NCI-H2171 (cell line): ENCODE measurements at places on chromosomes 13 and 19.

DNA sequence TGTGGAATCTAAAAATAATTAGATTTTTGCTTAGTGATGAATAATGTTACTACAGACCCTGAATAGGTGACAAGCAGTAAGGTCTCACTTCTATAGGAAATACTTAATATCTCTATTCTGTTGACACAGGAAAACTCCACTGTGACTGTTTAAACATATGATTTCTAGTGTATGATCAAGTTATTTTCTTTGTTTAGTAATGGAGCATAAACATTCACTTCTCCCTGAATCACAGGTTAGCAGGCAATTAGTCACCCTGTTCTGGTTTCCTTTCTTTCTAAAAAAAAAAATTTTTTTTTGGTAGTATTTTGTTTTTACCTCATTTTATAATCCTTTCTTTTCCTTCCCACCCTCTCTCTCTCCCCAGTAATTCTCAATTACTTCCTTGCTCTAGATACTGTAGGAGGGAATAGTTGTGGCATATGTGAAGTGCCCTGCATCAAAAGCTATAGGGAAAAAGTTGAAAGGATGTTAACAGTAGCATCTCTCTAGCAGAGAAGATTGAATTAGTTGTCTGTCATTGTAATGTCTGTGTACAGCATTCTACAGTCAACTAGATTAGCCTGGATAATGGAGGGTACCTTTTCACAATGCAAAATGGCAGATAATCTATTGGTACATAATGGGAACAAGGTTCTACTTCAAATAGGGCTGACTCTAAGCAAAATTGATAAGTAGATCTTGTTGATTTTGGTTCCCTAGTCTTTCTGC lies 3.5 kb downstream of the HS6ST3 start:
- DNase-seq: no peak

DNA sequence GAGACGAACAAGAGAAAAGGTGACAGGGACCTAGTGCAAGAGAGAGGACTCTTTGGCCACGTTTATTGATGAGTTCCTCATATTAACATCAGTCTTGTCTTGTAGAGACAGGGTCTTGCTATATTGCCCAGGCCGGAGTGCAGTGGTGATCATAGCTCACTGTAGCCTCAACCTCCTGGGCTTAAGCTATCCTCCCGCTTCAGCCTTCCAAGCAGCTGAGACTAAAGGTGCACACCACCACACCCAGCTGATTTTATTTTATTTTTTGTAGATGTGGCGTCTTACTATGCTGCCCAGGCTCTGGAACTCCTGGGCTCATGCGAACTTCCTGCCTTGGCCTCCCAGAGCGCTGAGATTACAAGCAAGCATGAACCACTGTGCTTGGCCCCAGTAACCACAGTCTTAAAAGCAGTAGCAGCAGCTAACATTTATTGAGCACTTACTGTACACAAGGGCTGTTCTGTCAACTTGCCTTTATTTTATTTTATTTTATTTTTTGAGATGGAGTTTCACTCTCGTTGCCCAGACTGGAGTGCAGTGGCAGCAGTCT lies 1.1 kb upstream of the SH2D3A start:
- DNase-seq: no peak

- no peak for DNase-seq
Observed at GRCh38 chr19:29956855-29957254, 14.8 kb downstream of the URI1 start.

- DNase-seq: no peak
Observed at GRCh38 chr13:40670307-40670706, 3.9 kb upstream of the FOXO1 start.

DNA sequence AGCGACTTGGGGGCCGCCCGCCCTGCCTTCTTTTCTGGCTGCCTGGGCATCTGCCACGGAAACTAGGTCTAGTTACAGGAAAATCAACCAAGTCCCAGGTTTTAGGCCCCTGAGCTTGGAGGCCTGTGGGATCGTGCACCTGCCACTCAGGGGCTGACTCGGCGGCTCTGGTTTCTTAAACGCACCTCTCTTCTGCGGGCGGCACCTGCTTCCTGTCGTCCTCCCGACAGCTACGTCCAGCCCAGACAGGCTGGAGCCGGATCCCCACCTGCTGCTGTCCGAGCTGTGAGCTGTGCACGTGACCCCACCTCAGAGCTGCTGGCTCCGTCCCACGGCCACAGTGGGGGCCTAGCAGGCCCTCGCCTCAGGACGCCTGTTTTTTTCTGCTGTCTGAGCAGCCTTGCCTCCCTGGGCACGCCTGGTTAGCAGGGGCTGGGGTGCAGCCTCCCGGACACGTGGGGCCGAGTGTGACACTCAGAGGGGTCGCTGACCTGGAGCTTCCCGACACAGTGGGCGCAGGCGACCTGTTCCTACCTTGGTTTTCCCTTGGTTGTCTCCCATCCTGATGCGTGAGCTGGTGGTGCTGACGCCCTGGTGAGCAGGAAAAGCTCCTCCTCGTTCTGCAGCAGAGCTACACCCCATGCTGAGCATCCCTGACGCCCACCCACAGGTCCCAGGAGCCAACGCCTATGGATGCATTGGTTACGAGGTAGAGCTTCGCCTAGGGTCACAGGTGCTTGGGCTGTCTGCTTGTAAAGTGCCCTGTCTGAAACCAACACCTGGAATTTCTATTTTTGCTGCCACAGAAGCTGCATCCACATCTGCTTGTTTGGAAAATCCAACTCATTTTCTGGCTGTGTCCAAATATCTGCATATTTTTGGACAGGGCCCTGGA lies 17.5 kb downstream of the TMEM255B start:
- DNase-seq: no peak

DNA sequence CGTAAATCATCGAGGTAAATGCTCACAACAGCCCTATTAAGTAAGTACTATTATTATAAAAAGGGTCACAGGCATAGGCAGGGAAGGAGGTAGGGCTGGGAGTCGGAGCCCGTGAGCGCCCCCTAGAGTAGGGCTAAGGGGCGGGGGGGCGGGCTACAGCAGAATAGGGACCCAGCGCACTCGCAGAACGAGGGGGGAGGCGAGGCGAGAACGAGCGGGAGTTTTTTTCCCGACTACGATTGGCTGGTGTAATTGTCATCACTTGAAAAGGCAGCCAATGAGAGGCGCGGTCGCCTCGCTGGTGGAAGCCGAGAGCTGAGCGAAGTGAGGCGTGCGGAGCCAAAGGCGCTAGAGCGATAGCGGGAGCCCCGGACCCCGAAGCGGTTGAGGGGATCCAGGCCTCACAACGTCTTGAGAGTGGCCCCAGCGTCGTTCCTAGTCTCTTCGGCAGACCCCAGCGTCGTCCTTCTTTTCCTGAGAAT lies 24.2 kb downstream of the KEAP1 start:
- peak; percentile 83 for DNase-seq

GRCh38 chr13:104086210-104086609 lies 1020.0 kb upstream of the SLC10A2 start:
- DNase-seq: no peak

DNA sequence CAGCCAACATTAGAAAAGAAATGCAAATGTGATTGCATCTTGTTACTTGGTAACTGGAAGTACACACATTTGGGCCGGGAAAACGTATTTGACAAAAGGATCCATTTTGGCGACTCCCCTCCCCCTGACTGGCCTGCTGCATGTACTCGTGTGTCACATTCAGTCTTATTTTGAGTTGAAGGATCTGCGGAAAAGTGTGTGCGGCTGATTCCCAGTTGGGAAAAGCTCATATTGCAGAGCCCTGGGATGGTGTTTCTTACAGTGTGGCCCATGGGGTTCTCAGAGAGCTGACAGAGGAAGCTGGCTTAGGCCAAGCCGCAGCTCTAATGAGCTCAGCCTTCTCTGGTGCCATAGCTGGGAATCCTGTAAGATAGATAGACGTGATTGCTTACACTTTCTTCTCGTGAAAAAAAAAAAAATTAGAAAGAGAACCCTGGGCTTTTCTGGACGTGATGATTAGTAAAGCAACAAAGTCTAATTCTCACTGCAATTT lies 170.3 kb upstream of the ARGLU1 start:
- no peak for DNase-seq

DNA sequence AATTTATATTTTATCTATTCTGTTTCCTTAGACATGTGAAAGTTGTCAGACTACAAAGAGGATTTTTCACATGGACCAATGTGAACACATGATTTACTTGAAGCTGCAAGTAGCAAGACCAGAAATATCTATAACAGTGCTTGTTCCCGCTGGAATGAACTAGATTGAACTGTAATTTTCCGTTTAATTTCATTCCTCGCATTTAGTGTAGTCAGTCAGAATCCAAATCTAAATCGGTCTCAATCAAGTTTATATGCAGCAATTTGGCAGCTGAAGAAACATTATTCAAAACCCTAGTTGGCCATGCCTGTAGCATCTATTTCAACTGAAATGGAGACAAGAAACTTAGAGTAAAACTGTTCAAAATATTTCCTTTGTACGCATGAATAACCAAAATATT lies 570.7 kb upstream of the SLITRK5 start:
- no peak for DNase-seq

DNA sequence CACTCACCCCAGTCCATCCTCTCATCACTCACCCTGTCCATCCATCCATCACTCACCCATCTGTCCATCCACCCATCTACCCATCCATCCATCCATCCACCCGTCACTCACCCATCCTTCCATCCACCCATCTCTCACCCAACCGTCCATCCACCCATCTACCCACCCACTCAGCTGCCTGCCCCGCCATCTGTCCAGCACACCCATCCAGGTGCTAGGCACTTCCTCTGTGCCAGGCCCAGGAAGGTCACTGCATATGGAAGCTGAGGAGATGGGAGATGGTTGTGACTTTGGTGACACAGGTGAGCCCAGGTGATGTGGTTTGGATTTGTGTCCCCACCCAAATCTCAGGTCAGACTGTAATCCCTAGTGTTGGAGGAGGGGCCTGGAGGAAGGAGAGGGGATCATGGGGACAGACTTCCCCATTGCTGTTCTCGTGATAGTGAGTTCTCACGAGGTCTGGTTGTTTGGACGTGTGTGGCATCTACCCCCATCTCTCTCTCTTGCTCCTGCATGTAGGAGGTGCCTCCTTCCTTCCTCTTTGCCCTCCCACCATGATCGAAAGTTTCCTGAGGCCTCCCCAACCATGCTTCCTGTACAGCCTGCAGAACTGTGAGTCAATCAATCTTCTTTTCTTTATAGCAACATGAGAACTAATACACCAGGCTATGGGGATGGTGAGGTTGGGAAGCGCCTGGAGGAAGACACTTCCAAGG lies 15.9 kb upstream of the C13orf46 start:
- DNase-seq: no peak

DNA sequence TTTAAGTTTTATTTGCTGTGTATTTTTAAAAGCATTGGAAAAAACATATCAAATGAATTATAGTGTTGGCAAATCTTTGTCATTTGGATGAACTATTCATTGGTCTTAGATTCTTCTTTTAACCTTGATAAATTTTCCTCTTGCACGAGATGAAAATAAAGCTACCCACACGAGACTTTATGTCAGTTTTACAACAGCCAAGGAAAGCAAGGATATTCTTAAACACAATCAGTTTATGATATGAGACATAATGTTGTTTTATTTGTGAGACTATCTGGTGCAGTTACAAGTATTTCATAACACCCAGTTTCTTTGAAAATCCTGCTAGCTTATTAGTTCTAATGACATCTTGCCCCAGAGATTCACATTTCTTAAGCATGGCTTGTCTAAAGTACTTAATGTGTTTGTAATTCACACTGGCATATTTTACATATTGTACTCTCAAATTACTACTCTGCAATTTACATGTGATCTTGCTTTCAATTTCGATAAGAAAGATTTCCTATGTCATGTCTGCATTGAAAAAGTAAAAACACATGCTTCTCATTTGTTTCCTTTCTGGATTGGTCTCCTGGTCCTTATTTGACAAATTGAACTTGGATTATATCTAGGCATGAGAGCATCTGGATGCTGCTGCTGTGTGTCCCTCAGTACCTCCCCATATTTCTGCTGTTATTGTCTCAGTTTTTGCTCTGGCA lies 955.5 kb upstream of the PCDH9 start:
- DNase-seq: no peak

- no peak for DNase-seq
Observed at GRCh38 chr13:45544520-45544919, 71.0 kb downstream of the ERICH6B start.

- DNase-seq: no peak
Observed at GRCh38 chr13:99055281-99055680, 77.4 kb upstream of the DOCK9 start.

DNA sequence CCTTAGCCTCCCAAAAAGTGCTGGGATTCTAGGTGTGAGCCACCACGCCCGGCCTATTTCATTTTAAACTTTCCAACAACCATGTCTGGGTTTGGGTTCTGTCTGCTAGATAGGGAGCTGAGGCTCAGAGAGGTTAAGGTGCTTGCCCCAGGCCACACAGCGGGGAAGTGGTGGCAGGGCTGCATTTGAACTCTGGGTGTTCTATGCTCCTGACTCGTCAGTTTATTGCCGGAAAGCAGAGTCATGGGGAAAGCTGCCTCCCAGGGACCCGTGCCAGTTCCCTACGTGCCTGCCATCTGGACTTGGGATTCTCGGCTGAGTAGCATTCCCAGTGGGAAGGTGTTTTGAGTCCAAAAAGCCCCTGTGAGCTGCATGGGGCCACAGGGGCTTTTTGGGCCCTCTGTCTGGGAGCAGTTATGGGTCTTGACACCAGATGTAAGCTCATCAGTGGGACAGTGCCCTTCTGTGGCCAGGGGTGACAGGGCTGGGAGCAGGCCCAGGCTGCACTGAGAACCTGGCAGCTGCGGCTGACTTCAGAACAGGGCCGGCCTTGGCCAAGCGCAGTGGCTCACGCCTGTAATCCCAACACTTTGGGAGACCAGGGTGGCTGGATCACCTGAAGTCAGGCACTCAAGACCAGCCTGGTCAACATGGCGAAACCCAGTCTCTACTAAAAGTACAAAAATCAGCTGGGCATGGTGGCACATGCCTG lies 10.9 kb downstream of the RFX1 start:
- DNase-seq: peak; percentile 52

DNA sequence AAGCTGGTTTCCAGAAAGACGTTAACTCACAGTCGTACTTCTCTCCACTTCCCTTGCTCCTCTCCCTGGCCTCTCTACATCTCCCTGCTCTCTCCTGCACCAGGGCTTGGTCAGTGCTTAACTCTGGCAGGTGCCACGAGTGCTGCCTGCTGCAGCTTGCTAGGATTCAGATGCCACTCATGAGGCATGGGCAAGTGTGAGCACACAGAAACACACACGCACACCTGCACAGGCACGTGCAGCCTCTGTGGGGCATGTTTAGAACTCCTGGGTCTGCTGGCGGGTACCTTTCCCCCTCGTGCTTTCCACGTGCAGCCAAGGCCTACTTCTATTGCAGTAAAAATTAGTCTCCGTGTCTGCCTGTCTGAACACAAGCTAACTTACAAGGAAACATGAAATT lies 31.8 kb downstream of the SOX1 start:
- DNase-seq: no peak

- DNase-seq: no peak
Observed at GRCh38 chr13:82658811-82659210, 1223.5 kb downstream of the SLITRK1 start.

- no peak for DNase-seq
Observed at GRCh38 chr13:41851351-41851750, 109.6 kb downstream of the VWA8 start.

GRCh38 chr19:14363183-14364097 lies 17.8 kb upstream of the ADGRE5 start:
- DNase-seq: peak; percentile 63

DNA sequence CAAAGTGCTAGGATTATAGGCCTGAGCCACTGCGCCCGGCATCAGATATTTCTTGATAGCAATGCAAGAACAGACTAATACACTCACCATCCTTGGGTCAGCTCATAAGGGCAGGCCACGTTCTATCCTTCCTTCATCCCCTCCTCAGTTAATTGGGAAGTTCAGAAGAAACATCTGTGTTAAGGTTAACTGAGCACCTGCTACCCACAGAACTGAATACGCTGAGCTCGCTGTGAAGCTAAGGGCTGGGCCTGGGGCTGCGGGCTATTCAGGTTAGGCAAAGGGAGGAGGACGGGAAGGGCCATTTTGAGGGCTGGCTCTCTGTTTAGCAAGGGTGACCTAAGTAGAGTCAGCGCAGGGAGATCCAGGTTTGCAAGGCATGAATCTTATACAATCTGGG lies 43.0 kb upstream of the UQCRFS1 start:
- no peak for DNase-seq
